ENCODE measurements at places on chromosomes 2 and 18.

DNA sequence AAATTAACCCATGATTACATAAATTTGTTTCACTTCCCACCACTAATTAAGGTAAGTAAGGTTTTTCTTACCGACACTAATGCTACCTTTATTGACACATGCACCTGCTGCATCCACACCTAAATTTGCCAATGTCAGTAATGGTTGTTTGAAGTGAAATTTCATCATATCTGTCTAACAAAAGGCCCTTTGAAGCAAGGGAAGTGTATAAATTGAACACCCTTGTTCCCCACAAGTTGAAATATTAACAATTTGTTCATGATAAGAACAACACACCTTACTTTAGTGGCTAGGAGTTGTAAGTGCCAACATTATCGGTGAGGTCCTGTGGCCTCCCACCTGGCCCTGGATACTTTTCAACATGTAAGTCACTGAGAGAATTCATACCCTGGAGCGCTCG, 116.3 kb upstream of the CDCA7 start:
- DNase-seq, result no peak

GRCh38 chr2:28277466-28277865, 115.2 kb upstream of the FOSL2 start:
- no peak for DNase-seq

- no peak for DNase-seq
Observed at GRCh38 chr18:31489311-31489710, 8.7 kb upstream of the DSG2 start.

GRCh38 chr2:167940346-167940725, 307.1 kb downstream of the STK39 start:
- no peak for DNase-seq

DNA sequence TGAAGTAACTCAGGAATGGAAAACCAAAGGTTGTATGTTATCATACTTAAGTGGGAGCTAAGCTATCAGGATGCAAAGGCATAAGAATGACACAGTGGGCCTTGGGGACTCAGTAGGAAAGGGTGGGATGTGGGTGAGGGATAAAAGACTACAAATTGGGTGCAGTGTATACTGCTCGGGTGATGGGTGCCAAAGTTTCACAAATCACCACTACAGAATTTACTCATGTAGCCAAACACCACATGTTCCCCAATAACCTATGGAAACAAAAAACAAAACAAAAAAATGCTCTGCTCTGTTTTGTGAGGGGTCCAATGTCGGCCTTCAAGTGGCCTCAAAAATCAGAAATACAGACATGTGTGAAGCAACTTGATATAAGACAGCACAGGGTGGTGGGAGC, 8.9 kb upstream of the RNF144A start:
- no peak for DNase-seq

GRCh38 chr2:180662941-180663471, 317.4 kb upstream of the UBE2E3 start:
- no peak for DNase-seq

GRCh38 chr2:159086826-159087225, 118.4 kb downstream of the TANC1 start:
- no peak for DNase-seq
